ENCODE measurements at places on chromosomes 5 and 9.

- DNase-seq = no peak
These were observed 173.5 kb downstream of the TTC39B start for GRCh38 chr9:15133488-15133887.

DNA sequence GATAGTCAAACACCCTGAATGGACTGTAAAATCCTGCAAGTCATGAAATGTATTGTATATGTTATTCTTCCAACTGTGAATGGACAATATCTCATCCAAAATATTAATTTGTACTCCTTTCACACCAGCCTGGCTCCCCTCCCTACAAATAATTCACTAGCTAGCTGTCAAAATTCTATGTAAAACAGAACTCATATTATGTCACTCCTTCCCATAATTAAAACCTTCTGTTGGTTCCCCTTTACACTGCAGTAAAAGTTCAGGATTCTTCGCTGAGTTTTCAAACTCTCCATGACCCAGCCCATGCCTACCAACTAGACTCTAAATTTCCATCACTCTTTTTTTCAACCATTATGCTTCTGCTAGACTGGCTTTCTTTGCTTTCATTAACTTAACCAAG, 857.1 kb downstream of the TAF11L14 start:
- no peak for DNase-seq

DNA sequence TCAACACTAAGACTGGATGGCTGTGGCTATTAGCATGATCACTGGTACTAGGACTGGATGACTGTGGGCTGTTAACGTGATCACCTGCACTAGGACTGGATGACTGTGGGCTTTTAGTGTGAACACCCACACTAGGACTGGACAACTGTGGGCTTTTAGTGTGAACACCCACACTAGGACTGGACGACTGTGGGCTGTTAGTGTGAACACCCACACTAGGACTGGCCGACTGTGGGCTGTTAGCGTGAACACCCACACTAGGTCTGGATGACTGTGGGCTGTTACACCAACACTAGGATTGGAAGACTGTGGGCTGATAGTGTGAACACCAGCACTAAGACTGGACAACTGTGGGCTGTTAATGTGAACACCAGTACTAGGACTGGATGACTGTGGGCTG, 329.2 kb downstream of the OSTF1 start:
- no peak for DNase-seq

- DNase-seq = peak; percentile 60
These were observed at the start of the genes EIF4E1B and SNCB for GRCh38 chr5:176629853-176630680. EIF4E1B (plus strand) TSS chr5:176630675; CDS start chr5:176642788, 12,113 bp downstream. SNCB (minus strand) TSS chr5:176630534; CDS start chr5:176629654, 880 bp downstream.

- no peak for DNase-seq
These were observed 67.3 kb upstream of the CDH18 start for GRCh38 chr5:20055301-20055700.

- DNase-seq = no peak
These were observed 222.7 kb upstream of the RASEF start for GRCh38 chr9:83285445-83286225.

GRCh38 chr5:123012321-123012720, 24.2 kb downstream of the PPIC start:
- no peak for DNase-seq

DNA sequence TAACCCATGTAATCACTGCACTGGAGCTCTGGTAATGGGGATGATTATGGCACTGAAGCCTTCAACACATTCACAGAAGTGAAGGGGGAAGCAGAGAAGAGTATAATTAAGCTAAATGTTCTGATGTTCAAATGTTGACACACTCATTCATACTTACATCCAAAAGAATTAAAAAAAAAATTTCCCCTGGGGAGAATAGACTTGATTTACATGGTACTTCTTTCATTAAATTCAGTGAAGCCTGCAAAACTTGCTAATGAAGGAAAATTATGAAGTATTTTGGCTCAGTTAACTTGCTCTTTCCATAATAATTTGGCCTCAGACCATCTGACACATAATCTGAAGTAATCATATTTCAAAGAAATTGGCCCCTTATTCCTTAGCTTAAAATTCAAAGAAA, 428.8 kb downstream of the SH3GL2 start:
- DNase-seq = no peak

DNA sequence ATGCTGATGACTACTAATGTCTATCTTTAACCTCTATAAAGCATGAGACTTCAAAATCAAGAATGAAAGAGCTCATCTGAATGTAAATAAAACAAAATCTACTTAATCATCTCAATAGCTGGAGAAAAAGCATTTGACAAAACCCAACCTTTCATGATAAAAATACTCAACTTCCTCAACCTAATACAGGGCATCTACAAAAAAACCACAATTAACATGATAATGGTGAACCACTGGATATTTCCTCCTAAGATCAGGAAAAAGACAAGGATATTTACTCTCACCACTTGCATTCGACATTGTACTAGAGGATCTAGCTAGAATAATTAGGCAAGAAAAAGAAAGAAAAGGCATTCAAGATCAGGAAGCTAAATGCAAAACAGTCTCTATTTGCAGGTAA, 49.3 kb downstream of the FAM169A start:
- no peak for DNase-seq

- no peak for DNase-seq
These were observed 50.8 kb downstream of the TGFBR1 start for GRCh38 chr9:99155736-99156135.

- DNase-seq = no peak
These were observed 43.7 kb downstream of the TEX10 start for GRCh38 chr9:100308965-100309564.

DNA sequence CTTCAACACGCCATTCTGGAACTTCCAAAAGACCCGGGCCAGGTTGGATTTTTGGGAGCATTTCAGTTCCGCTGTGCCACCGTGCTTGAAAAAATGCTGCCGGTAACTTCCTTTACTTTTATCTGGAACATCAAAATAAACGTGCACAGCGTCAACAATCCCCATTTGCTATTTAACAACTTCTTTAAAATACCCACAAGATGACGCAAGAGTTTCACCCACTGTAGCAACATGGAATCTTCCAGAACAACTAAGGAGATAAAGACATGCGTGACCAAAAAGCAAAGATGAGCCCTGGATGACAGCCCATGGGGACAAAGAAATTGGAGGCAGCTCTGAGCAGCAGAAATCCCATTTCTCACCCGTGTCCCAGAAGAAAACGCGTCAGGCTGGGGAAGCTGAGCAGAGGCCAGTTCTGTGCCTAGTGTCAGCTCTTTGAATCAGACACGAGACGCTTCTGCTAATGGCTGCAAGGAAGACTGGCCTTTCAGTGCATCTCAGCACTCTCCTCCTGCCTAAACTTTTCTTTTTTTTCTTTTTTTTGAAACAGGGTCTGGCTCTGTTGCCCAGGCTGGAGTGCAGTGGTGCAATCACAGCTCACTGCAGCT, 61.3 kb downstream of the SECISBP2 start:
- DNase-seq = no peak

DNA sequence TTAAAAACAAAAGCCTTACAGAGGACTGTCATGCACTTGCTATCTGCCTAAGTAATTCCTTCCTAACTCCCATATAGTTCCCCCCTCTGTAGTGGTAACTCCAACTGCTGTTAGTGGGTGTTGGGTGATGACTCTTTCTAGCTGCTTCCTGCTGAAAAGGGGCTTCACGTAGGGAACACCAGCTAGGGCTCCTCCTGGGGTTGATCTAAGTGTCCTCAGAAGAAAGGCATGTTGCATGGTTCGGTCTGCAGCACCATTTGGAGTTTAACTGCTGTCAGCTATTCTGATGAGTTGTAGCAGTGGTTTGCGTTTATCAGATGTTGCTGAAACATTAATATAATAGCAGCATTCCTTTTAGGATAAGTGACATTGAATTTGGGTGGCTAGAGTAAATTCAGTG, 281.9 kb upstream of the TUSC1 start:
- no peak for DNase-seq

DNA sequence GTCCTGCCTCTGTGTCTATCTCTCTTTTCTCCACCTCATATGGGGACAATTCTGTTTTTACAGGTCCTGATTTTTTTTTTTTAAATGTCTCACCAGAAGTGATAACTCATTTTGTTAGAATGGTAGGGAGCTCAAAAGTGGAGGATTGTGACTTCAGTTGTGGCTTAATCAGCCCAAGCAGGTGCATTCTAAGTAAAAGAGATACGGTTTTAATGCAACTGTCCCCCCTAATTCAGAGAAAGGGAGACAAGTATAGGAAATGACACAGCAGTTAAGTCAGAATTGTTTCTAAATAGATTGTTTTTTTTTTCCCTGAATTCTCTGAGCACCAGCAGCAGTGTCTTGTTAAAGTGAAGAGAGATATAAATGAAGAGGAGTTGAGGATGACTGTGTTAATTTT, 24.5 kb downstream of the MAST4 start:
- DNase-seq = no peak

GRCh38 chr5:22070186-22070728, 782.9 kb downstream of the CDH12 start:
- no peak for DNase-seq

GRCh38 chr5:139974661-139975060, 68.4 kb downstream of the NRG2 start:
- no peak for DNase-seq
